ENCODE measurements at places on chromosomes 1 and 21. TPM values are rescaled to one million over a fixed set of nuclear protein-coding genes. Genes with fewer than 3 reads are reported as not detected.

GRCh38 chr1:29245876-29246275, 9.6 kb downstream of the PTPRU start:
- no peak for DNase-seq

Gene WNT2B
- 1.3 TPM for total RNA-seq

GRCh38 chr1:162631546-162632191, 595 bp upstream of the DDR2 start:
- DNase-seq: no peak

GRCh38 chr1:217188280-217189237, 442.3 kb downstream of the GPATCH2 start:
- no peak for DNase-seq
